Renal pelvis (tissue), 12 donors: ENCODE measurements at places on chromosomes 6 and 20. TPM values are rescaled to one million over a fixed set of nuclear protein-coding genes. Genes with fewer than 3 reads are reported as not detected.

DNA sequence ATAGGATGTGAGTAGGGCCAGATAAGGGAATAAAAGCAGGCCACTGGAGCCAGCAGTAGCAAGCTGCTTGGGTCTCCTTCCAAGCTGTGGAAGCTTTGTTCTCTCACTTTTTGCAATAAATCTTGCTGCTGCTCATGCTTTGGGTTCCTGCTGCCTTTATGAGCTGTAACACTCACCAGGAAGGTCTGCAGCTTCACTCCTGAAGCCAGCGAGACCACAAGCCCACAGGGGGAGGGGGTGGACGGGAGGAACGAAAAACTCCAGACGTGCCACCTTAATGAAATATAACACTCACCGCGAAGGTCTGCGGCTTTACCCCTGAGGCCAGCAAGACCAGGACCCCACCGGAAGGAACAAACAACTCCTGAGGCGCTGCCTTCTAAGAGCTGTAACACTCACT lies 1324.4 kb upstream of the EYS start:
- DNase-seq = no peak

GRCh38 chr6:134880487-134881190 lies 69.3 kb downstream of the ALDH8A1 start:
- DNase-seq = no peak

The C6orf132 gene
- 5.0 TPM for polyA plus RNA-seq

The LY6G5B gene
- 38.1 TPM for polyA plus RNA-seq

DNA sequence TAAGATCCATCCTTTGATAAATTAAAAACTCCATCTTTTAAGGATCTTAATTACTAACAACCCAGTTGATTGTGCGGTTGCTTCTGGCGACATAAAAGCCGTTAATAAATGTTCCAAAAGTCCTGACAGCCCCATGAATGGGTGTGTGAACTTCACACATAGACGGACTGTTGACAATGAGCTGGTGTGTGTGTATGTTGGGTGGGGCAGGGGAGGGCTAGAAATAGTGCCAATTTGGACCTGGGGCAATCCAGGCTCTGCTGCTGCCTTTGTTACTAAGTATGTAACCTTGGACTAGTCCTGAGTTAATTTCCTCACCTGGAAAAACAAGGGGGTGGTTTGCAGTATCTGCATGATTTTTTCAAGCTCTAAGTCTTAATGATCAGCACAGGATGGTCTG lies 4.2 kb downstream of the MAS1 start:
- DNase-seq = no peak
